ENCODE measurements at places on chromosomes 12 and 14.

GRCh38 chr12:96421014-96421413 lies 20.8 kb upstream of the CDK17 start:
- DNase-seq: no peak

- DNase-seq: peak; percentile 67
Observed at GRCh38 chr12:88185988-88186387, 43.9 kb downstream of the TMTC3 start.

DNA sequence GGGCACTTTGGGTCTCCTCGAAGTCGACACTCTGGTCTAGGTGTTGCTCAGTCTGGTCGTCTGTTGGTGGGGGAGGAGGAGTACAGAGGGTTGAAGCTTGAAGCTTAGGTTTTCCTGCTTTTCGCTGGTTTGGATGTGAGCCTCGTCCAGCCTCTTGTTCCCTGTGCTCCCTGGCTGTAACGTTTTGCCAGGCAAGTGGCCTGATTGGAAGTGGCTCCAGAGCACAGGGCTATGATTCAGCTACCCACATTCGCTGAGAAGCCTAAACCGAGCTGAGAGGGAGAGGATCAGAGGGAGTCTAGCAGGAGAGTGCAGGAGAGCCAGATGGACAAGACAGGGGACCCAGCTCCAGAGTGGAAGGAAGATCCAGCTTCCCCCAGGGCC lies 6.1 kb downstream of the HOXC10 start:
- DNase-seq: peak; percentile 83

DNA sequence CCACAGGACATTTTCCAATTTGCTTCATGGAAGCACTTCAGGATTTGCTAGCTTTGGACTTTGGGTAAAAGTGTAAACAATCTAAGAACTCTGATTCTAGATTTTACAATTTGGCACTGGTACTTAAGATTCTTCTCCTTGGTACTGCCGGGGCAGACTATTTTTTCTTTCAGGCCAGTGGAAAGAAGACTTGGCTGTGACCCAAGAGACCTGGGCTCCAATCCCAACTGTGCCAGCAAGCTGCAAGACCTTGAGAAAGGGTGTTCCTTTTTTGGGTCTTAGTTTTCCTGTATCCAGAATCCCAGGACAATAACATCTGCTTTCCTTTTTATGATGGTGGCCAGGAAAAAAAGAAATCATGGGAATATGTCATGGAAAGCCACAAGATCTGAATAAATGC lies 148.1 kb upstream of the CRY1 start:
- no peak for DNase-seq

GRCh38 chr14:83733670-83734069 lies 1796.3 kb upstream of the FLRT2 start:
- no peak for DNase-seq
